Activated gamma-delta T cell treated with anti-CD3 and anti-CD28 coated beads, Interleukin-2, amount 50 U/mL, for 16 hours (primary cell): ENCODE measurements at places on chromosomes 2 and 18.
A peak's percentile ranks its signal among the peaks of the same experiment; 100 is the strongest.

DNA sequence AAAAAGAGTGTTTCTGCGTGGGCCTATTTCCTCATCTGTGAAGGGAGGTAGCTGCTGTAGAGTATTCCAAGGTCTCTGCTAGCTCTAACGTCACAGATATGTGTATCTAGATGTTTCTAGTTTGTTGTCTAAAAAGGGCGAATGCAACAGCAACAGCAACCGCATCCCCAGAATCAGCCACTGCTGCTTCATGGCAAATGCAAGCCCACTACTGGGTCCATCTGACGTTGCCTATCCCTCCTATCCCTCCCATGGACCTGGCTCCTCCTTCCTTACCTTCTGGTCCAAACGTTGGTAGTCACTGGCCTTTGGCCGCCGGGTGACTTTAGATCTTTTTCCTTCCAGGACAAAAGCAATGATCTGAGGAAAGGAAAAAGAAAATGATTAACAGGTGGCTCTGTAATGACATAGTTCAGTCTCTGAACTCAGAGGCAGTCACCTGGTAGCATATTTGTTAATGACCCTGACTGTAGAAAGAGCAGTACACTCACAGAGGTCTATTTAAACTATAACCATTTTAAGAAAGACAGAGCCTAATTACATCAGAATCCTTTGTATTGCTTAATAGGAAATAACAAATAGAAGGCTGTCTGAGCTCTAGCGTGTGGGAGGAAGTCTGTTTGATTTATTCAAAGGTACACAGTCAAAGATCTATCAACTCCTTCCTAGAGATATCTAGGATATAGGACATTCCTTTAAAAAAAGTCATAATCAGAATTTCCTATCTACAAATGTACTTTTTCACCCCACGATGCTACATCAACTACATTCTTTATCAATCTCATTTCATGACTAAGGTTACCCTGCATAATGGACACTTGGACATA lies 2.9 kb downstream of the TGOLN2 start:
- no peak for DNase-seq

- DNase-seq: no peak
Observed at GRCh38 chr2:113765276-113765675, 8.8 kb upstream of the SLC35F5 start.

DNA sequence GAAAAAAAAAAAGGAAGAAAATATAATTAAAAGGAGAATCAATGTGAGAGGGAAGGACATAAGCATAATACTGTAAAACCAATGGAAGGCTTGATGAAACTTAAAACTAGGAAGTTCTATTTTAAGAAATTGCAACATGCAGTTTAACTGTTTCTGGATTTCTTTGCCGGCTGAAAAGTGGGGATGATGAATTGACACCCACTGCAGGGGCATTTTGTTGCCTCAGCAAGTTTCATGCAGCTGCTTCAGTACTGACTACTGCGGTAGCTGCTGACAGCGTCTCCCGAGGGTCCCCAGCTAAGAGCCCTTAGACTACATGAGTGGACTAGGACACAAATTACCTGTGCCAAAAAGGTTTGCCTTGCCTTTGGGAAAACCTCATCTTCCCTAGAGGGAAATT lies 69.2 kb downstream of the B3GNT2 start:
- no peak for DNase-seq

- DNase-seq: no peak
Observed at GRCh38 chr2:197828464-197829135, 24.2 kb downstream of the PLCL1 start.

DNA sequence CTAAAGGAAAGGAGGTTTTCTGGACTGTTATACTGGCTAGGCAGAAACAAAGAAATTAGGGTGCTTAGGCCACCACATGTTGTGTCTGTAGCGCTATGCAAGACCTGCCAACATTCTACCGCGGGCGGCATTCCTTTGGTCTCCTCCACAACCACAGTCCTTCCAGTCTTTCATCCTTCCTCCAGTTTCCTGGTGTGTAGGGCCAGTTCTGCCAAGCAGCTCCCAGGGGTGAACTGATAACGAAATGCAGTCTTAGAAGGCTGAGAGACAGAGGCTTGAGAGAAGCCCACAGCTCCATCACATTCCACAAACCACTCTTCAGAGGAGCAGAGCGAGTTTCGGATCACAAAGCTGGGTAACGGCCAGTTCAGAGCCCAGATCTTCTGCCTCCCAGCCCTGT lies 19.5 kb upstream of the CXXC1 start:
- DNase-seq: no peak

- DNase-seq: no peak
Observed at GRCh38 chr18:34694591-34695165, 15.4 kb upstream of the DTNA start.

- no peak for DNase-seq
Observed at GRCh38 chr2:198188982-198189381, 384.6 kb downstream of the PLCL1 start.

DNA sequence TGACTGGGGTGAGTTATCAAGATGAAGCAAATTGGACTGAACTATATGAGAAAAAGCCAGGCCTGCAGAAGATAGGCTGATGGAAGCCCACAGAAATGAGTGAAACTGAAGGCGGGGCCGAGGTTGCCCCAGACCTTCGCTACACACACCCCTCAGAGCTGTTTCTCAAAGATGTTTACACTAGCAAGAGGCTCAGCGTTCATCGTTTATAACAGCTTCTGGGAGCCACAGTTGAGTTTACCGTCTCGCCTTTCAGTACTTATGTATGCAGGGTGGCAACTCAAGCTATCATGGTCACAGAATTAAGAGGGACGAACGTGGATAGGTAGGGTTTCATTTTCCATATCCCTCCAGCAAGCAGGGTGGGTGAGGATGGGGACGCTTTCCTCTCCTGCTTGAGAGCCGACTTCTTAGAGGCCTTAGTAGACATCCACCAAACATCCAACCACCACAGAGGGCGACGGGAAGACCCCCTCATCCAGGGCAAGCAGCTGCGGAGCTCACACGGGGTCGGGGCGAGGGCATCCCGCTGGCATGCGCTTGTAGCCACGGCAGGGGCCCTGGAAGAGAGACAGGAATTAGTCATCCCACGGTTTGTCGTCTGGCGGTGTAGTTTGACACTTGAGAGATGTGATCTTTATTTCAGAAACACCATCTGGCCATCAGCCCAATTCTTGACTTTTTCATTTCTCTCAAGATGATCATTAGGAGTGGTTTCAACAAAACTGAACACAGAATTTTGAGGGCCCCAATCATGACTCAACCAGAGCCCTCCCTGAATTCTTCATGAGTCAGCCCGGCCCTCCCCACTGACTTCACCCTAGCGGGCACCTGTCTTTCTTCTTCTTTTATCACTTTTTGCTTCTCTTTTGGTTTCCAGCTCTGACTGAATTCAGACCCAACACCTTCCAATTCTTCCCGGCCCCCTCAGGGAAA lies 109.1 kb upstream of the CTDP1 start:
- DNase-seq: no peak

DNA sequence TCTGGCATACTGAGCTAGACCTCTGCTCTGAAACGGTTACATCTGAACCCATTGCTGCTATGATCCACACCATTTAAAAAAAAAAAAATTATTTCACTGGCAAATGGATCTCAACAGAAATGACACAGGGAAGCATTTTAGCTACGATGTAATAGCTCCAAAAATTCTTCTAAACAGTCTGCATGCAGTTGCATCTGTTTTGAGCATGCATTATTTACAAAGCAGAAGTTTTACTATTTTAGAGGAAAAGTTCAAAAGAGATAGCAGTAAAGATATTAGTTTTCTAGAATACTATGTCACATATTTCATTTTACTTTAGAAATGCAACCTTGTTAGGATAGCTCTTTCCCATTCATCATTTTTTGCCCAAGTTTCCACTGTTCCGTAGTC lies 265.7 kb downstream of the MEIS1 start:
- no peak for DNase-seq

DNA sequence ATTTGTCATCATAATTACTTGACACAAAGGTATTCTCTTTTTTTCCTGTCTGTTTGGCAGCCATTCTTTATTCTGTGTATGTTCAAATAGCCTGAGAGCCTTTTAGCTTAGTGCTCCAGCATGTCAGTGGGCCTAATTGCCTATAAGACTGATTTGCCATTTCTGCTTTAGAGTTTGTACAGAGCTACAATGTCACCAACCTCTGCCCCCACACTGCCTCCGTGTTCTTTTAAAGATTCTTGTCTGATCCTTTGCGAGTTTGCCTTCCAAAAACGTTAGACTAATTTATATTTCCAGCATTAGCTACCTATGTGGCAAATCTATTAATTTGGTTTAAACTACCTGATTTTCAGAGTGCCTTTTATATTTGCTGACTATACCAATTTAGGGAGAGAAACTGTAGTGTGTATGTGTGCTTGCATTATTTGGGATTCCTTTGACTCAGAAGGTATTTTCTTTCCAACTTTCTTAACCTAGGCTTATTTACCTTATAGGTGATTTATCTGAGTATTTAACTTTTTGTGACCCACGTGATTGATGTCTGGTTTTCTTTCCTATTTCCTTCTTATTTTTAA lies 70.8 kb downstream of the FAM117B start:
- DNase-seq: no peak

DNA sequence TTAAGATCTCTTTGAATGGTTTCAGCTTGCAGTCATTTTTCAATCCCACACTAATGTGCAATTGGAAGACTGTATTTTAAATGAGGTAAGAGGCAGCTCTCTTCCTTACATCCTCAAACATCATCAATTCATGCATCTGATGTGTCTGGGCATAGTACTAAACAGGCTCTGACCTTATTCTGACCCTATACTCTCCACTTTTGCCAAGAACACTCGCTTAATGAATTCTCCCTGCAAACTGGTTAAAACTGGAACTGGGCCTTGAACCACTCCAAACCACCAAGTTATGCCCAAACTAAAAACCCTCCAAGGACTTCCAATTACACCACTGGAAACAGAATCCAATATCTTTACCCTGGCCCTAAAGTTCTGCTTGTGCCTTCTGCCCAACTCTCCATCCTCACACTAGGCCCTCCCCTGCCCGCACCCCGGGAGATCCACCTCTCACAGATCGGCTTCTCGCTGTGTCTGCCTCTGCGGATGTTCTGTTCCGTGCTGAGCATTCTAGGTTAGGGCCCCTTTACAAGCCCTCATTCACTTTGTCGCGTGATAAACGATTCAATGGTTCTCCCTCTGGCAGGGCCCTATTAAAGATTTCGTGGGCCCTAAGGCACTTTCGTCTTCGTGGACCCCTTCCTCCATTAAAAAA lies 1.2 kb downstream of the M1AP start:
- no peak for DNase-seq

DNA sequence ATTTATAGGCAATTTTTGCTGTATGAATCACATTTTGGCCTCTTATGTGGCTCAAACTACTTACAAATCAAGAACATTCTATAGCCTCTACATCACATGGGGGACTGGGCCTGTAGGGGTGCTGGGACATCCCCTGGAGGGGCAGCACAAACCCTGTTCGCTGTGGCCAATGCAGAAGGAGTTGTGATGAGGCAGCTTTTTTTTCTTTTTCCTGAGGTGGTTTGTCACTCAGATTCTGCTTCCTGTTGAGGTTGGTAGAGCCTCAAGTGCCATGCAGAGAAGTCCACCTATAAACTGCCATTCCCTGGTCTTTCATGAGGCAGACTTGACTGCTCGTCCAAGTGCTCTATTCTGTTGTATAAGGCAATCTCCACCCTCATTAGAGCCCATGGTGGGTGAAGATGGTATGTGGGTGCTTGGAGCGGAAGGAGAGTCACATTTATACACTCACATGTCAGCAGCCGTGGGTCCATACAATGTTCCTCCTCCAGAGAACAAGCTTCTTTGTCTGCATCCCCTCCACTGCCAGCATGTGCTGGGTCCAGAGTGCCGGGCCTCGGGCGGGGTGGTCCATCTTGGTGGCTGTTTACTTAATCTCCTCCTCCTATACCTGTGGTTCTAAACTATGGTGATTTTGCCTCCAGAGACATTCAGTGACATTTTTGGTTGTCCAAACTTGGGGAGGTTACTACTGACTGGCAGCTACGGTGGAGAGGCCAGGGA lies 120.3 kb downstream of the ACOXL start:
- DNase-seq: peak; percentile 50

- no peak for DNase-seq
Observed at GRCh38 chr2:156956161-156956560, 301.3 kb upstream of the GALNT5 start.

- DNase-seq: no peak
Observed at GRCh38 chr2:12107939-12108338, 361.5 kb downstream of the LPIN1 start.

- DNase-seq: no peak
Observed at GRCh38 chr2:54083021-54083420, 32.4 kb upstream of the ACYP2 start.

DNA sequence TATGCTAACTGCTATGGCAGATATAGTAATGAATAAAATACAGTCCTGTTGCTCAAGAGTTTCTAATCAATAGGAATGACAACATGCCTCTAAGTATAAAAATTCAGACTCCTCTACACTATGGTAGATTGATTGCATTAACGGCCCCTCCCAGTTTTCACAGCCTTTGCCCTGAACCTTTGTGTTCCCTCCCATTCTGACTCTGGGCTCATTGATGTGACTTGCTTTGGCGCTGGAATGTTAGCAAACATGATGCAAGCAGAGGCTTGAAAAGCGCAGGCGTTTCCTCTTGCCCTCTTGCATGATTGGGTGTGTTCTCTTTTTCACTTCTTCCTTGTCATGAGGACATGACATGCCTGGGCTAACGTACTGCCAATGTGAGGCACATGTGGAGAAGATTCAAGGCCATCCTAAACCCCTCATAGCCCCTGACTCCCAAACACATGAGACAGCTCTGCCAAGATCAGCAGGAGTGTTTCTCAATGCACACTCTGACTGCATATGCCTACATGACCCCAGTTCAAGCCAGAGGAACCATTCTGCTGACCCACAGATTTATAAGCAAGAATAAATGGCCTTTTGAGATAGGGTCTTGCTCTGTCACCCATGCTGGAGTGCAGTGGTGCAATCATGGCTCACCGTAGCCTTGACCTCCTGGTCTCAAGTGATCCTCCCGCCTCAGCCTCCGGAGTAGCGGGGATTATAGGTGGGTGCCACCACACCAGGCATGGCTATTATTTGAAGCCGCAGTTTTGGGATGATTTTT lies 49.7 kb upstream of the CD28 start:
- no peak for DNase-seq

DNA sequence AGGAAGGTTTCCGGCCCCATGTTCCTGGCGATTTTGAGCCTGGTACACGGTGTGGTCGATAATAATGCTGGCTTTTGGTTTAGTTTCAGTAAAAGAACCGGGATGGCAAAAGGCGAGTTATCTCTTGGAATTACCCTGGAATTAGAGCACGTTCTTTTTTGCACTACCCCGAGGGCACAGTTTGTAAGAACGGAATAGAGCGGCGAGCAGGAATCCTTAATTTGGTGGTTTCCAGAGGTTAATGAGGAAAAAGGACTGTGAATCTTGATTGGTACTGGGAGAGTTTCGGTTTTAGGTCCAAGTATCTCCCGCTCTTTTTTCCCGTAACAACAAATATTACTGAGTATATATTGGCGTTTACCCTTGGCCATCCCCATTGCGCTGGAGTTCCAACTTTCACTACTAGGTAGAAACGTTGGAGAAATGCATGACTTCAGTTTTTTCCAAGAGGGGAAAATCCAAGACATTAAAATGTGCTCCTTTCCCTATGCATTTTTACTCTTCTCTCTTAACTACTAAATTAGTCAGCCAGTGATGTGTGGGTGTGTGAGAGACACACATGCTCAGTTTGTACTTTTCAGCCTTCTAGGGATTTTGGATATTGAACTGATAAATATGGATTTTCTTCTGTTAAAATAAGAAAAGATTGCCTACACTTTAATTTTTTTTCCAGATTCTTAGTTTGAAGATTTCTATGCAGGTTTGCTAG lies 160.8 kb downstream of the AGPS start:
- no peak for DNase-seq

GRCh38 chr2:237124820-237125219 lies 39.1 kb downstream of the COPS8 start:
- DNase-seq: no peak

GRCh38 chr18:78559584-78559983 lies 420.0 kb upstream of the SALL3 start:
- DNase-seq: no peak
